Glutamatergic neuron (in vitro differentiated cells): ENCODE measurements at places on chromosomes 4 and X. TPM values are rescaled to one million over a fixed set of nuclear protein-coding genes. Genes with fewer than 3 reads are reported as not detected.

TRAPPC11 gene
- total RNA-seq = 56.2 TPM

APBB2 gene
- 117 TPM for total RNA-seq

ENPEP gene
- 2.4 TPM for total RNA-seq

ETDB gene
- not detected for total RNA-seq

PPBP gene
- total RNA-seq = not detected

ADH4 gene
- total RNA-seq = not detected

MAOA gene
- 2.7 TPM for total RNA-seq

ZNF275 gene
- 8.5 TPM for total RNA-seq

DACH2 gene
- total RNA-seq = 1.3 TPM

DNA sequence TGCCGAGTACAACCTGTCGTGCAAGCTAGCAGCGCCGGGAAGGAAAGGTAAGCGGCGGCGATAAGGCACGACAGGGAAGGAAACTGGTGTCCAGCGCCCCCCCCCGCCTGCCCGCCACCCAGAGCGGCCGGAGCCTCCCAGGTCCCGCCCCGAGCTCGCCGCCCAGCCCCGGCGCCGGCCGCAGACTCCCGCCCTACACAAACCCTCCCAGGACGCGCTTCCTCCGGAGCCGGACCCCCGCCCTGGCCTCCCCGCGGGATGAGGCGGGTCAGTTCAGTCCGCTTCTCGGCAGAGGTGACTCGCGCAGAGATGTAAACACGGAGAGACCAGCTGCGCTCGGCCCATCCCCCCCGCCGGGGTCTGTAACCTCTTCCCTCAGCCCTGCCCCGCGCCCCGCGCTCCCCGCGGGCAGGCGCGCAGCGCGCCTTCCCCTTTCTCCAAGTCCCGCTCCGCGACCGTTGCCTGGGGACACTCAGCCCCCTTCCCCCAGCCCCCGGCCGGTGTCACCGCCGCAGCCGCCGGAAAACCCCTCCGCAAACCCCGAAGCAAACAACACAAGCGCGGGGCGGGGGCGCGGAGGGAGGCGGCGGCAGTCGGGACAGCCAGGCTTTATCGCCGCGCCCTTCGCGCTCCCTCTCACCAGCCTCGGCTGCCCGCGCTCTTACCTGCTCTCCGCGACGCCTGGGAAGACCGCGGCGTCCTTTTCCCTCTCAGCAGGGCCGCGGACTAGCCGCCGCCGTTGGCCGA, 543 bp downstream of the ELF2 start:
- H3K27me3 ChIP-seq = peaks cover 14% of the 10 kb centered on the region
- H3K4me3 ChIP-seq = peak overlapping the region; percentile 99
- peaks cover 5% of the 10 kb centered on the region for H3K4me1 ChIP-seq
- H3K36me3 ChIP-seq = no peaks in the 10 kb centered on the region

DNA sequence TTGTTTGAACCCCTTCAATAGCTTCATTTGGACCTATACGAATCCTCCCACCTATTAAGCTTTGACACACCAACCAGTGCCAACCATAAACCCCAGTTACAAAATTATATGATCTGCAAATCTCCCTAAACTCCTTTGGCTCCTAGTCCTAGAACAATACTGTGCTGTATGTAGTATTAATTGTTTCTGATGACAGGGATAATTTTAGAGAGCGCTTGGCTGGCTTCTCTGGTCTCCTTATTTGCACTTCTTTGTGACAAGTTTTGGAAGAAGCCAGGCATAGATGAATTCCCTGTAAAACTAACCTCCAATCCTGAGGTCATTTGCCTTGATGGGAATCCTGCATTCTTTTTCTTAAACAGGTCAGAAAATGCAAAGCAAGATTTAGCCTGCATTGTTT, 433.0 kb downstream of the PPARGC1A start:
- H3K27ac ChIP-seq = no peak overlapping the region
- no peaks in the 10 kb centered on the region for H3K4me1 ChIP-seq
- no peak for DNase-seq

DNA sequence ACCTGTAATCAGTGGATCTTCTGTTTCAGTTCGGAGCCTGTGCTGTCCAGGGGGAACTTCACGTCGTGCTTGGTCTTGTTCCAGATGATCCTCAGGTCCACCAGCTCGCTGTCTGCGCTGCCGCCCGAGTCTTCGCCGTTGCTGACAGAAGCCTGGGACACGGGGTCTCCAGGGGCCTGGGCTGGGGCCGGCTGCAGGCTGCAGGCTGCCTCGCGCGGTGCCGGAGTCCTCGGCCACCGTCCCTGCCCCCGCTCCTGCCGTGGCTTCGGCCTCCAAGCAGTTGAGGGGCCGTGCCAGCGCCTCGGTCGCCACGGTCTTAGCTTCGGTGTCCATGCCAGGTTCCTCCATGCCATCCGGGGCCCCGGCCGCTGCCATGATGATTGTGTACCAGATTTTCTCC, 37.3 kb upstream of the CCNI start:
- H3K27ac ChIP-seq = no peak overlapping the region
- H3K27me3 ChIP-seq = peaks cover 3% of the 10 kb centered on the region
- no peak for DNase-seq

- no peak overlapping the region for H3K4me3 ChIP-seq
- H3K27ac ChIP-seq = no peak overlapping the region
- no peaks in the 10 kb centered on the region for H3K36me3 ChIP-seq
- peaks cover 2% of the 10 kb centered on the region for H3K4me1 ChIP-seq
- no peaks in the 10 kb centered on the region for H3K27me3 ChIP-seq
- DNase-seq = peak; percentile 58
Observed at GRCh38 chr4:4327652-4328121, 37.6 kb downstream of the ZBTB49 start.

GRCh38 chrX:99939883-99940232, 470.2 kb downstream of the PCDH19 start:
- no peak for DNase-seq
- H3K27me3 ChIP-seq = peaks cover 2% of the 10 kb centered on the region
- no peak overlapping the region for H3K27ac ChIP-seq
- H3K36me3 ChIP-seq = no peaks in the 10 kb centered on the region

- no peaks in the 10 kb centered on the region for H3K36me3 ChIP-seq
- peaks cover 4% of the 10 kb centered on the region for H3K4me1 ChIP-seq
- no peak overlapping the region for H3K4me3 ChIP-seq
- H3K27me3 ChIP-seq = no peaks in the 10 kb centered on the region
- DNase-seq = no peak
Observed at GRCh38 chr4:26930964-26931363, 70.3 kb downstream of the STIM2 start.

DNA sequence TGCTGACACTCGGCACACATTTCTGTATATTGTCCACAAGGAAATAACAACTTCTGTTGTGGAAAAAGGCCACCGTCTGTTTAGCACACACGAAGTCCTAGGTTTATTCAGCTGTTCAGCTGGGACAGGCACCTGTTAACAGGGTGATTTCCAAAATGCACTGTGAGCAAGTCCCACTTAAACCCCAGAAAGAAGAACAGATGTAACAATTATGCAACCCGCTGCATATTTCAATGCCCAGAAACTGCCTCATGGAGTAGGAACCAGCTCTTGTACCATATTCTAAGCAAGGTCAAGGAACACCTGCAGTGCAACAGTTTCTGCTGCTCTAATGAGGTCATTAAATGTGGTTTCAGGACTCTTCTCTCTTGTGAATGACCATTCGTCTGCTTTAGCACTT, 77.1 kb downstream of the GEMIN8 start:
- no peaks in the 10 kb centered on the region for H3K4me1 ChIP-seq
- no peaks in the 10 kb centered on the region for H3K36me3 ChIP-seq
- no peaks in the 10 kb centered on the region for H3K27me3 ChIP-seq
- DNase-seq = no peak

- H3K4me1 ChIP-seq = no peaks in the 10 kb centered on the region
- no peaks in the 10 kb centered on the region for H3K27me3 ChIP-seq
- H3K36me3 ChIP-seq = no peaks in the 10 kb centered on the region
- no peak overlapping the region for H3K4me3 ChIP-seq
Observed at GRCh38 chrX:50103176-50103575, 97.6 kb downstream of the AKAP4 start.

- peak; percentile 27 for DNase-seq
- H3K27ac ChIP-seq = no peak overlapping the region
- H3K4me3 ChIP-seq = no peak overlapping the region
- H3K36me3 ChIP-seq = no peaks in the 10 kb centered on the region
- H3K27me3 ChIP-seq = no peaks in the 10 kb centered on the region
Observed at GRCh38 chrX:15242899-15243555, 26.9 kb downstream of the ASB9 start.

GRCh38 chr4:8441499-8442091, 1.0 kb downstream of the TRMT44 start:
- H3K4me3 ChIP-seq = peak overlapping the region; percentile 90
- H3K36me3 ChIP-seq = no peaks in the 10 kb centered on the region
- no peak for DNase-seq
- peak overlapping the region; percentile 35 for H3K27ac ChIP-seq
- H3K27me3 ChIP-seq = peaks cover 6% of the 10 kb centered on the region

DNA sequence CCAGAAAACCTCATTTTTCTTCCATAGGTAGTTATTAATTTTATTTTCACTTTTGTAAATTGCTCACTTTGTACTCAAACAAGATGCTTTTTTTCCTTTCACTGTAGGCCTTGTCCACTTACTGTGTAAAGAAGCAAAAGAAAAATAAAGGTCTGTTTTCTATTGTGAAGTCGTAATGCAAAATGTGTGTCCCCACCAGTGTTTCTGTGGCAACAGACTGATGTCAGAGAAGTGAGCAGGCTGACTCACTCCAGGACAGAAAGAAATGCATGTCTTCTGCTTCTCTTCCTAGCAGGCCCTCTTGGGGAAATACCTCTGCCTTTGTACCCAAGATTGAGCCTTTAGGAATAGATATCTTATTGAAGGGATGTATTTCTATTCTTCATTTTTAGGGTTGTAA, 30.3 kb downstream of the INPP4B start:
- no peak for DNase-seq
- no peaks in the 10 kb centered on the region for H3K4me1 ChIP-seq
- no peak overlapping the region for H3K27ac ChIP-seq

- H3K27ac ChIP-seq = no peak overlapping the region
- no peak overlapping the region for H3K4me3 ChIP-seq
- peak; percentile 15 for DNase-seq
- H3K27me3 ChIP-seq = peaks cover 2% of the 10 kb centered on the region
Observed at GRCh38 chrX:131841496-131842437, 181.3 kb upstream of the STK26 start.

GRCh38 chrX:63961964-63962363, 176.9 kb upstream of the ARHGEF9 start:
- no peak overlapping the region for H3K4me3 ChIP-seq
- no peaks in the 10 kb centered on the region for H3K4me1 ChIP-seq
- H3K27me3 ChIP-seq = no peaks in the 10 kb centered on the region
- DNase-seq = no peak

GRCh38 chr4:80798082-80798481, 232.4 kb upstream of the BMP3 start:
- DNase-seq = no peak
- no peaks in the 10 kb centered on the region for H3K4me1 ChIP-seq
- peaks cover 14% of the 10 kb centered on the region for H3K36me3 ChIP-seq
- no peak overlapping the region for H3K27ac ChIP-seq

GRCh38 chrX:83469551-83469950, 38.5 kb upstream of the POU3F4 start:
- no peaks in the 10 kb centered on the region for H3K27me3 ChIP-seq
- H3K36me3 ChIP-seq = no peaks in the 10 kb centered on the region
- H3K27ac ChIP-seq = no peak overlapping the region
- H3K4me1 ChIP-seq = no peaks in the 10 kb centered on the region
- DNase-seq = peak; percentile 33
- H3K4me3 ChIP-seq = no peak overlapping the region

GRCh38 chrX:44435047-44435446, 91.6 kb upstream of the EFHC2 start:
- DNase-seq = no peak
- H3K4me1 ChIP-seq = no peaks in the 10 kb centered on the region
- no peaks in the 10 kb centered on the region for H3K36me3 ChIP-seq
- no peak overlapping the region for H3K27ac ChIP-seq
- H3K27me3 ChIP-seq = peaks cover 5% of the 10 kb centered on the region

DNA sequence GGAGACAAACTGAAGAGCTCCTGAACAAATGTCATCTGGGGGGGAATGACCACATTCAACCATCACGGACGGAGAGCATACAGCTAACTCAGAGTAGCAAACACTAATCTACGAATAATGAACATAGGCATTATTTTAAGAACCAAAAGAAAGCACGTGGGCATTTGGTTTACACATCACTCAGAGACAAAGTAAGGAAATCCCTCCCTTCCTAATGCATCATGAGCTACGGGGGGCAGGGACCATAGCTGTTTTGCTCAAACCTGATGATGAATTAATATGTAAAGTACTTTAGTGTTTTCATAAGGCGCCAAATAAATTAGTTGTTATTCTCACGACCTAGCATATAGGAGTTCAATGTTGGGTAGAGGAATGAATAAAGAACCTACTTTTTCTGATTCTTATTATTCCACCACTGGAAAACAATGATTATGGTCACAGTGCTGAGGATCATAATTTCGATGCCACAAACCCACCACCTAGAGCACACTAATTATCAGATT, 11.7 kb upstream of the TMEM156 start:
- peaks cover 5% of the 10 kb centered on the region for H3K4me1 ChIP-seq
- H3K4me3 ChIP-seq = peak overlapping the region; percentile 87
- no peaks in the 10 kb centered on the region for H3K36me3 ChIP-seq
- no peak for DNase-seq
- H3K27me3 ChIP-seq = no peaks in the 10 kb centered on the region
- peak overlapping the region; percentile 72 for H3K27ac ChIP-seq

DNA sequence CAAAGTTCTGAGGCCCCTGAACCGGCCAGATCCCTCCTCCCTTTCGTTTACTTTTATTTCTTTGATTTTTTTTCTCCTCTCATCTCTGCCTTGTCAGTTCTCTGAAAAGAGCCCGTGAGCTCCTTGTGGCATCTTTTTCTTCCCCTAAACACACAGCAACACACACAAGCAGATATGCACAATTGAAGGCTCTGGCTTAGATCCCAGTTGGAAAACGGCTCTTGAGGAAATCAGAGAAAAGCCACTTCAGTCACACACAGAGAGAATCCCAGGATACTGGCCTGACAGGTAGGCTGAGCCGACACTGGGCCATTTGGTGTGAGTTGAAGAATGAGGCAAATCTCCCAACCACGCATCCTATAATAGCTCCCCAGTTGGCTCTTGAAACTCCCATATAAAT, 12.9 kb downstream of the DIPK2B start:
- DNase-seq = no peak
- peaks cover 2% of the 10 kb centered on the region for H3K4me1 ChIP-seq
- H3K4me3 ChIP-seq = no peak overlapping the region
- H3K36me3 ChIP-seq = no peaks in the 10 kb centered on the region
- H3K27me3 ChIP-seq = peaks cover 2% of the 10 kb centered on the region
- no peak overlapping the region for H3K27ac ChIP-seq

DNA sequence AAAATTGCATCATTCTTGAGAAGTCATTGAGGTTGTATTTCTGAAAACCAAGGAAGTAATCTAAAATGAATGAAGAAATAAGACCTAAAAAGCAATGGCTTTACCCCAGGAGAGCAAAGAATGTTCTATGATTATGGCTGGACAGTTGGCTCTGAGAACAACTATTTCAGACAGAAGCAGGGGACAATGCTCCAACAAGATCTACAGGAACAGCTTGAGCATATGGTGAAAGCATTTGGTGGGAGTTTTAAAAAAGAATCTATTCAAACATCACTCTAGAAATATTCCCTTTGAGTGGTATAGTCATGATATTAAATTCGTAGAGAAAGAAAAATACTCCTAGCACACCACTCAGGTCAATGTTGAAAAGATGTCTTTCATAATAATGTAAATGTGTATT, 26.7 kb downstream of the DYNLT3 start:
- no peaks in the 10 kb centered on the region for H3K4me1 ChIP-seq
- no peak for DNase-seq
- H3K36me3 ChIP-seq = no peaks in the 10 kb centered on the region
- H3K27me3 ChIP-seq = no peaks in the 10 kb centered on the region
- no peak overlapping the region for H3K4me3 ChIP-seq

GRCh38 chr4:8171984-8172924, 13.6 kb upstream of the ABLIM2 start:
- no peak overlapping the region for H3K4me3 ChIP-seq
- DNase-seq = no peak
- peaks cover 2% of the 10 kb centered on the region for H3K27me3 ChIP-seq
- H3K36me3 ChIP-seq = no peaks in the 10 kb centered on the region
- no peak overlapping the region for H3K27ac ChIP-seq
